ENCODE measurements at places on chromosomes 13 and 19.

DNA sequence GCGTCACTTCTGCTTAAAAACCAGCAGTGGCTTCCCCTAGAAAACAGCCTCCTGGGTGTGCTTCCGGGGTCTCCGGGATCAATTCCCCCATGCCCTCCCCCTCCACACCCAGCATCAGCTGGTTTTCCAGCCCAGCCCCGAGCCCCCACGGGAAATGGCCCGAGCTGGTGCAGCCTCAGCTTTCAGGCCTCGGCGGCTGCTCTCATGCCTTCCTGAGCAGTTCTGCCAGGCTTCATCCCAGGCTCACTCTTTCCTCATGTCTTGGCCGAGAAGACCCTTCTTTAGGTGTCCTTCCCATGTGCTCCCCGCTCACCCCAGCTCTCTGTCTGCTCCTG lies 103.1 kb upstream of the RNF113B start:
- no peak for DNase-seq

DNA sequence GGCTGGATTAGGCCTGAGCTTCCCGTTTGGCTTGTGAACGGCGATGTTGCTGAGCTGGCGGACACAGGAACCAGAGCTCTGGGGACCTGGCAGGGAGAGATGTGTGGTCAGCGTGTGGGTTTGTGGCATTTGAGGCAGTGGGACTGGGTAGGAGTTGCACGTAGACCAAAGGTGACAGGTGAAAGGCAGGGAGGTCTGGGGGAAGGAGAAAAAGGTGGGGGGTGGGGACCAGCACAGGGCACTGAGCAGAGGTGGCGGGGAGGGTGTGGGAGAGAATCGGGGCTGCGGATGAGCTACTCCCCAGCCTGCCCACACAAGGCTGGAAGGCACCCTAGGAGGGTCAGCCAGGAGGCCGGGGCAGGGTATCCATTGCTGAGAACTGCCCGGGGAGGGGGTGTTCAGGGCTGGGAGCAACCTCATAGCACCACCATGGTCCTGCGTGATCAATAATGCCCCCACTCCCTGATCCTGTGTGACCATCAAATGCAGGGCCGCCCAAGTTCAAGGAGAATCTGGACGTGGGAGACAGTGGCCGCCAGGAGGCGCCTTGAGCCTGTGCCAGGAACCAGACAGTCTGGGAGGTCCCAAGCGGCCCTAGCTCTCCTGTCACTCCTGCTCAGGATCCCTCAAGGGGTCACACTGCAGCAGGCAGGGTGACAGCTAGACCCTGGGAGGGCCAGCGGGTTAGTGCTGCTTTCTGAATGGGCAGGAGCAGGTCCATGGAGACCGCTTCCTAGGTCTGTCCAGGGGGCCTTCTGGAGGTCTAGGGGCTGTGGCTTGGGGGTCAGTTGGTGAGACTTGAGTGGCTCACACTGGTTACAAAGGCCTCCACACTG lies 12.8 kb upstream of the SELENOW start:
- no peak for DNase-seq

- DNase-seq = no peak
Measured at GRCh38 chr13:58884353-58885209, 1253.0 kb downstream of the PCDH17 start.

DNA sequence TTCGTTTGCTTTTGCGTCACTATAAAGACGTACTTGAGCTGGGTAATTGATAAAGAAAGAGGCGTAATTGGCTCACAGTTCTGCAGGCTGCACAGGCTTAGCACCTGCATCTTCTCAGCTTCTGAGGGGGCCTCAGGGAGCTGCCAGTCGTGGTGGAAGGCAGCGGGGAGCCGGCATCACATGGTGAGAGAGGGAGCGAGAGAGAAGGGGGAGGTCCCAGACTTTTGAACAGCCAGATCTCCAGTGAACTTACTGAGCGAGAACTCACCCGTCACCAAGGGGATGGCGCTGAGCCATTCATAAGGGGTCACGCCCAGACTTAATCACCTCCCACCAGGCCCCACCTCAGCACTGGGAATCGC lies 58.7 kb upstream of the F7 start:
- DNase-seq = no peak

- no peak for DNase-seq
Measured at GRCh38 chr13:45257638-45258333, 56.9 kb upstream of the KCTD4 start.

DNA sequence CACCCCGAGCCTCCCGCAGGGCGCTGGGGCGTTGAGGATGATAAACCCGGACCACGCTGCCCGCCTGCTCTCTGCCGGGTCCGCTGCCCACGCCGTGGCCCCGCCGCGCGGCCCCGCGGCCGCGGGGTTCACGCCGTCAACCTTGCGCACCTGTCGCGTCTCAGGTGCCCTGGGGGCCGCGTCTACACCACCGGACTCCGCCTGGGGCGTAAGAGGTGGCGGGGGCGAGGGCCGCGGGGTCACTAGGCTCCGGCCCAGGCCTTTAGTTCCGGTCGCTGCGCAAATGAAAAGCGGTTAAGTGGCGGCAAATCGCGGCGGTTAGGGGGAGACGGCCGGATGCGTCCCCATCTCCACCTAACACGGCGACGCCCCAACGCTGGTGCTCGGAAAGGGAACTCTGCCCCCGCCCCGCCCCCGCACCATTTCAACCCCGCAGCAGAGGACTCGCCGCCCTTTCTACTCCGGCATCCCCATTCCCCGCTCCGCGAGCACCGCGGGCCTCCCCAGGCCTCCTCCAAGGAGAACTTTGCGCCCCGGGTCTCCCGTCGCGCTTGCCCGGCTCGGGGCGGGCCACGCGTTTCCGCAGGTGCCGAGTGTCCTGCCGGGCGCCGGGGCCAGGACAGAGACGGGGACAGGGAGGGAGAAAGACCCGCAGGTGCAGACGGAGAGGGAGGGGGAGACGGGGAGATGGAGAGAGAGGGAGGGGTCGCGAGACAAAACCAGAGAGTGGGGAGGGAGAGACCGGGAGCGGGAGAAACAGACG lies 4.3 kb downstream of the ONECUT3 start:
- no peak for DNase-seq

DNA sequence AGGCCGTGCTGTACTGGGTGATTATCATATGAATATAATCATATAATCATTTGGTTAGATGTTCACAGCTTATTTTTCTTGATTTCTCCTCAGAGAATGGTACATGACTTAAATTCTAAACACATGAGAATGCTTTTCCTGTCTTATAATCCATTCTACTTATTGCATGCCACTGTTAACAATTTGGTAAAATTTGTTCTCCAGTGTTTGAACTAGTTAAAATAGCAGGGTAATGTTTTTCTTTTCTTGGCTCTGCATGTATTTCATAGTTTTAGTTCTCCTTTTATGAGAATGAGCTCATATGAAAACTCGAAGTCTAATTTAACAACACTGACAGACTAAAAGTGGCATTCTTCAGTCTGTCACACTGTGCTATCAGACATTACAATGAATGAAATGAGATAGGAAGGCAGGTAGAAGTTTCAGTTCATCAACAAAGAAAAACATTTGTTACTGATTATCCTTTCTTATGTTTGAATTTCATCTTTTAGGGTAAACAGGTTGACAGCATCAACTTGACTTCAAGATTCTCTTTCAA lies 10.2 kb downstream of the SPRYD7 start:
- DNase-seq = no peak

GRCh38 chr13:77337159-77337558 lies 10.3 kb upstream of the MYCBP2 start:
- no peak for DNase-seq

- DNase-seq = no peak
Measured at GRCh38 chr13:27151798-27152599, 19.6 kb downstream of the USP12 start.

DNA sequence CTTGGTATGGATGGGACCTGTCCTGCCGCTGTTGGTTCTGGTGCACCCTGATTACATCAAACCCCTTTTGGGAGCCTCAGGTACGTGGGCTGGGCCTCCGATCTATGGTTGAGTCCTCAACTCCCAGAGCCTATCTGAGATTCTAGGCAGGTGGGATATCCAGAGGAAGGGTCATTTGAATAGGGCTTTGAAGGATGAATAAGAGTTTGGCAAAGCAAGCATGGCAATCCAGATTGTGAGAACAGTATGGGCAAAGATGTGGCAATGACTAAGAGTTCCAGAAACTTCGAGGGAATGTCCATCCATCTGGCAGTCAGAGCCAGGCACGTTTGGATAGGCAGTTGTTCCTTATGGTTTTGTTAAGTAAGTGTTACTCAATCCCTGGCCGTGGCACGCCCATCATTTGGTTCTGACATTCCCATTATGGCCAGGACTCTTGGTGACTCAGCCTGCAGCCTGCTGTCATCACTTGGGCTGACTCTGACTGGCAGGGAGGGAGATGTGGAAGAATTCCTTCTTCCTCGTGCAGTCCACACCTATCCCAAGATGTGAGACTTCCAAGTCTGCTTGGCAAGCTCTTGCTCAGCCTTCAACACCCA lies 21.5 kb downstream of the CYP4F22 start:
- DNase-seq = no peak

DNA sequence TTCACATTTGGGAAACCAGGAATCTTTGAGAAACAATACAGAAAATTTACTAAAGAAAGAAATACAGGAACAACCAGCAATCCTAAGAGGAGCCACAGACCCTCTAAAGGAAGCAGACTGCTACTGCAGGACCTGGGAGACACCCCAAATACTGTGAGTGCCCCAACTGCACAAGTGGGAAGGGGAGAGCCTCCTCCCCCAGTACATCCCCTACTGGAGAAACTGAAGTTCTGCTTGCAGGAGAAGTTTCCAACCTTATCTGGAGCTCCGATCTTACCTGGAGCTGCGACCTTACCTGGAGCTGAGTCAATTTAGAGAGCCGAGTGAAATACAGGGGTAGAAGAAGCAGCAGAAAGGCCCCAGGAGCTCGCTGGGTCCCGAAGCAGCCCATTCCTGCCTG lies 236.4 kb upstream of the SPRY2 start:
- DNase-seq = no peak

DNA sequence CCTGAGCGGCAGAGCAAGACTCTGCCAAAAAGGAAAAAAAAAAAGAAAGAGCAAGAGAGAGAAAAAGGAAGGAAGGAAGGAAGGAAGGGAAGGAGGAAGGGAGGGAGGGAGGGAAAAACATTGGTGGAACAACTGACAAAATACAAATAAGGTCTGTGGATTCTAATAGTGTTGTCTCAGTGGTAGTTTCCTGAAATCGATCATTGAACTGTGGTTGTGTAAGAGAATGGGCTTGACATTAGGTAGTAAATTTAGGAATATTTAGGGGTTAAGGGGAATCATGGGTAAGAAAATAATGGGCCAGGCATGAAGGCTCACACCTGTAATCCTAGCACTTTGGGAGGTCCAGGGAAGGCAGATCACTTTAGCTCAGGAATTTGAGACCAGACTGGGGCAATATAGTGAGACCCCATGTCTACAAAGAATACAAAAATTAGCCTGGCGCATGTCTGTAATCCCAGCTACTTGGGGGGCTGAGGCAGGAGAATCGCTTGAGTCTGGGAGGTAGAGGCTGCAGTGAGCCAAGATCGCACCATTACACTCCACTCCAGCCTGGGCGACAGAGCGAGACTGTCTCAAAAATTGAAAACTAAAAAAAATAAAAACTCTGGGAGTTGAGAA lies 14.5 kb downstream of the PHLDB3 start:
- DNase-seq = no peak
